CD4-positive, CD25-positive, alpha-beta regulatory T cell (primary cell): ENCODE measurements at places on chromosomes 16 and 17. TPM values are rescaled to one million over a fixed set of nuclear protein-coding genes. Genes with fewer than 3 reads are reported as not detected.

The HIGD1B gene
- not detected for total RNA-seq

GRCh38 chr17:31404028-31404949, 12.8 kb downstream of the RAB11FIP4 start:
- DNase-seq, result no peak

DNA sequence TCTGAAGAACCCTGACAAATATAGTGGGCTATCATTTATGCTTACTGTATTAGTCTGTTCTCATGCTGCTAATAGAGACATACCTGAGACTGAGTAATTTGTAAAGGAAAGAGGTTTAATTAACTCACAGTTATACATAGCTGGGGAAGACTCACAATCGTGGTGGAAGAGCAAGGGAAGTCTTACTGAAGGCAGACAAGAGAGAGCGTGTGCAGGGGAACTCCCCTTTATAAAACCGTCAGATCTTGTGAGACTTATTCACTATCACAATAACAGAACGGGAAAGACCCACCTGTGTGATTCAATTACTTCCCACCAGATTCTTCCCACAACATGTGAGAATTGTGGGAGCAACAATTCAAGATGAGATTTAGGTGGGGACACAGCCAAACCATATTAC, 526.8 kb upstream of the GOT2 start:
- no peak for DNase-seq

GRCh38 chr16:28820016-28820415, 2.8 kb upstream of the ATXN2L start:
- DNase-seq, result no peak

The CETP gene
- not detected for total RNA-seq

The CDH3 gene
- total RNA-seq, result 0.32 TPM

DNA sequence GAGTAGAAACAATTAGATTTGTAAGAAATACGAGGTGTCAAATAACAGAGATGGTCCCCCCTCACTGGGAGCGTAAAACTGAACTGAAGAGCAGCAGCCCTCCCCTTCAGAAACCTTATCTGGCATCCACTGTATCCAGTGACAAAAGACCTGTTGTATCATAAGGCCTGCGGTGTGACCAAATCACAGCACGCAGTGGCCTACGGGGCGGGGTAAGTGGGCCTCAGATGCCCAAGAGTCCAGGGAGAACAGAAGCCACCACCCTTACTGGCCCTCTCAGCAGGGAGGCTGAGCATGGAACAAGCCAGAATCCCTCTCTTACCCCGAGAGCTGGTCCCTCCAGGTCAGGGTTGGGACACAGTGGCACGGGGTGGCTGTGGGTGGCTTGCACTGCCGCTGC, 5.5 kb downstream of the JMJD6 start:
- no peak for DNase-seq

DNA sequence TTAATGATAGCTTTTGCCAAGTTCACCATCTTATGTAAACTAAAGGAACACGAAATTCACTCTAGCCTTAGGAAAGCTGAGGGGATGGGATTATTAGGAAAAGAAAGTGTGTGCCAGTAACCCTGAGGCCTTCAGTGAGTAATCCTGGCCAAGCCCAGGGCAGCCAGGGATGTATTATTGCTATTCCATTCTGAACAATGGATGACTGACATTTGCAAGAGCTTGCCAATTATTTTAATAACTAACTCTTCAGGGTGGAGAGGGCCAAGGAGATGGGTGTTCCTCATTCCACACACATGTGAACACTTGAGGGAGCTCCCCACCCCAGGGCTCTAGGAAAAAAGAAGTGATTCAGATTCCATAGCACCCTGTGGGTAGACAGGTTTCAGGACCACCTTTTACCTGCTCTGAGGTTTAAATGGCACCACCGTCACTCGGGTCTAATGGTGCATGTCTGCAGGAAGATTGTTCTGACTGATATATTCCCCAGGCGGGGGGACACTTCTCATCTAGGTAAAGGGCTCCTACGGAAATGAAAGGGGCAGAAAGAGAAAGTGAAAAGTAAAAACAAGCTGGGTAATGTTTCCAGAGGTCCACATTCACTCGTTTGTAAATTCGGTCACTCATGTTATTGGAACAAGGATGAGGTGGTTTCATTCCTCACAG, 41.5 kb downstream of the TK2 start:
- DNase-seq, result no peak
